ENCODE measurements at places on chromosomes 2 and 18.

- no peak overlapping the region for H3K27ac ChIP-seq
- no peaks in the 10 kb centered on the region for H3K27me3 ChIP-seq
- no peaks in the 10 kb centered on the region for H3K4me1 ChIP-seq
- no peaks in the 10 kb centered on the region for H3K36me3 ChIP-seq
Measured at GRCh38 chr2:39492095-39492590, 55.1 kb upstream of the MAP4K3 start.

GRCh38 chr2:13005048-13005447, 288.3 kb downstream of the TRIB2 start:
- no peak for DNase-seq
- H3K36me3 ChIP-seq: no peaks in the 10 kb centered on the region
- H3K4me3 ChIP-seq: no peak overlapping the region
- no peaks in the 10 kb centered on the region for H3K27me3 ChIP-seq
- H3K4me1 ChIP-seq: no peaks in the 10 kb centered on the region

- H3K27me3 ChIP-seq: no peaks in the 10 kb centered on the region
- no peak overlapping the region for H3K4me3 ChIP-seq
- no peak for DNase-seq
- no peak overlapping the region for H3K27ac ChIP-seq
- H3K4me1 ChIP-seq: no peaks in the 10 kb centered on the region
- H3K36me3 ChIP-seq: no peaks in the 10 kb centered on the region
Measured at GRCh38 chr2:216620786-216621185, 12.4 kb upstream of the IGFBP2 start.

DNA sequence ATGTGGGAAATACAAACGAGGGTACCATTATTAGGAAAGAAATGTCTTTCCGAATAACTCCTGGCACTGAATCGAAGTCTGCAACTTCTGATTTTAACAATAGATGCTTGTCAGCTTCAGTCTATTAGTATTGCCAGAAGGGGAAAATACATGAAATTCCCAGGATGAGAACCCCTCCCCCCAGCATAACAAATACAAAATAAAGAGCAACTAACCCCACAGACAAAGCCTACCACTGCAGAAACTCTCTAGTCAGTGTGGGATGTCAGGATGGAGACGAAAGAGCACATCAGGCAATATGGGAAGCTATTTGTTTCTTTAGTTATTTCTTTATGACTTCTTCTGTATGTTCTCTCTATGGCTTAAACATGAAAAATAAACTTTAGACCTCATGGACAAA, 365.0 kb upstream of the CDH2 start:
- no peak overlapping the region for H3K27ac ChIP-seq
- no peaks in the 10 kb centered on the region for H3K36me3 ChIP-seq
- DNase-seq: no peak
- H3K27me3 ChIP-seq: no peaks in the 10 kb centered on the region
- no peak overlapping the region for H3K4me3 ChIP-seq
